ENCODE measurements at places on chromosomes 12 and 14.

DNA sequence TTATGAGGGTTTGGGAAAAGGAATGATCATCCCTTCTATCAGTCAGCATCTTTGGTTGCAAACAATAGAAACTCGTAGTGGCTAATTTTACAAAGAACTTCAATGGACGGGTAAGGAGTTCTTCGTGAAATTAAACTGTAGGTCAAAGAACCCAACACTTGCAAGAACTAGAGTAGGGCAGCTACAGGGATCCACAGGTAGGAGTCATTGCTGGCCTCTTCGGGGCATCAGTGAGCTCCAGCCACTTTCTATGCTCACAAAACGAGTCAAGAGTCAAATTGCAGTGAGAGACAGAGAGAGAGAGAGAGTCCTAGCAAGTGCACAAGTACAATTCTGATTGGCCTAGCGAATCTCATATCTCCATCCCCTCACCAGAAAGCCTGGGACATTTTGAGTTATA, 29.9 kb upstream of the OTX2 start:
- no peak overlapping the region for H3K4me3 ChIP-seq
- peaks cover 18% of the 10 kb centered on the region for H3K27me3 ChIP-seq
- H3K4me1 ChIP-seq, result peaks cover 3% of the 10 kb centered on the region
- no peak for DNase-seq
- no peak overlapping the region for H3K27ac ChIP-seq

DNA sequence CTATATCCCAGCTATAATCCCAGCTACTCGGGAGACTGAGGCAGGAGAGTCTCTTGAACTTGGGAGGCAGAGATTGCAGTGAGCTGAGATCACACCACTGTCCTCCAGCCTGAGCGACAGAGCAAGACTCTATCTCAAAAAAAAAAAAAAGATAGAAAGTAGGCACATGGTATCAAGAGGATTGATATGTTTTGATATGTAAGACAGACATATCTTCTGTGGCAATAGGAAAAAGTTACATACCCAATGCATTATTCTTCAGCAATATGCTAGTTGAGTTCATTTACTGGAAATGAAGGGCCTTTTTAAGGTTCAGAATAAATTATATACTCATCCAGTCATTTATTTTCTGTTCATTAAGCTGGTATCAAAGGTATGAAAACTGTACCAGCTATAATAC, 393.4 kb downstream of the GLT1D1 start:
- no peaks in the 10 kb centered on the region for H3K27me3 ChIP-seq
- DNase-seq, result no peak
- no peaks in the 10 kb centered on the region for H3K4me1 ChIP-seq
- H3K36me3 ChIP-seq, result no peaks in the 10 kb centered on the region
- H3K27ac ChIP-seq, result no peak overlapping the region

DNA sequence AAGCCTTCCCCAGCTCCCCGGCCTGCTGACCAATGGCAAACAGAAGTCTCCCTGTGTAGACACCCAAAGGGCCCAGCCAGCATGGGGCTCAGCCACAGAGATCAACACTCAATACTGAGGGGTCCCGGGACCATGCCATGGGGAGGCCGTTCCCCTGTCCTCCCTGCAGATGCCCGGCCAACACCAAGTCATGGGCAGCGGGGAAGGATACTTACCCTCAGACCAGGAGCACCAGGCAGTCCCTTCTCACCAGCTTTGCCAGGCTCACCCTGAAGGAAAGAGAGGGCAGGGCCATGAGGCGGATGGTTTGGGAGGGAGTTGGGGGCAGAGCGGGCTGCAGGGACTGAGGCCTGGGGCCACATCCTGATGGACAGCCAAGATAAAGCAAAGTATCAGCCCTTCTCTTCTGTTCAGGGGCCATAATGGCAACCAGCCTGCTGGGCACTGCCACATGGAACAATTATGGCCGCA, 19.9 kb downstream of the COL2A1 start:
- 0 out of 2 replicates have a peak, but pooled peaks cover 1% of the 10 kb centered on the region for H3K4me1 ChIP-seq
- no peaks in the 10 kb centered on the region for H3K36me3 ChIP-seq
- no peak for DNase-seq
- no peak overlapping the region for H3K4me3 ChIP-seq
- no peaks in the 10 kb centered on the region for H3K27me3 ChIP-seq
- no peak overlapping the region for H3K27ac ChIP-seq

GRCh38 chr14:89165189-89166181, 251.5 kb downstream of the FOXN3 start:
- H3K4me3 ChIP-seq, result no peak overlapping the region
- no peaks in the 10 kb centered on the region for H3K27me3 ChIP-seq
- H3K27ac ChIP-seq, result no peak overlapping the region
- H3K36me3 ChIP-seq, result peaks cover 10% of the 10 kb centered on the region
- DNase-seq, result no peak
- H3K4me1 ChIP-seq, result no peaks in the 10 kb centered on the region

- no peaks in the 10 kb centered on the region for H3K4me1 ChIP-seq
- H3K36me3 ChIP-seq, result peaks cover 29% of the 10 kb centered on the region
- no peaks in the 10 kb centered on the region for H3K27me3 ChIP-seq
- H3K27ac ChIP-seq, result no peak overlapping the region
- no peak for DNase-seq
Measured at GRCh38 chr12:77042833-77043232, 22.5 kb downstream of the E2F7 start.

- H3K4me3 ChIP-seq, result no peak overlapping the region
- H3K36me3 ChIP-seq, result no peaks in the 10 kb centered on the region
- H3K4me1 ChIP-seq, result peaks cover 18% of the 10 kb centered on the region
- H3K27me3 ChIP-seq, result no peaks in the 10 kb centered on the region
- H3K27ac ChIP-seq, result no peak overlapping the region
Measured at GRCh38 chr12:124547626-124548025, 19.8 kb downstream of the NCOR2 start.

- H3K4me1 ChIP-seq, result peaks cover 2% of the 10 kb centered on the region
- DNase-seq, result no peak
- H3K27me3 ChIP-seq, result no peaks in the 10 kb centered on the region
- no peak overlapping the region for H3K27ac ChIP-seq
- no peaks in the 10 kb centered on the region for H3K36me3 ChIP-seq
- no peak overlapping the region for H3K4me3 ChIP-seq
Measured at GRCh38 chr14:78595797-78596196, 425.6 kb downstream of the NRXN3 start.

DNA sequence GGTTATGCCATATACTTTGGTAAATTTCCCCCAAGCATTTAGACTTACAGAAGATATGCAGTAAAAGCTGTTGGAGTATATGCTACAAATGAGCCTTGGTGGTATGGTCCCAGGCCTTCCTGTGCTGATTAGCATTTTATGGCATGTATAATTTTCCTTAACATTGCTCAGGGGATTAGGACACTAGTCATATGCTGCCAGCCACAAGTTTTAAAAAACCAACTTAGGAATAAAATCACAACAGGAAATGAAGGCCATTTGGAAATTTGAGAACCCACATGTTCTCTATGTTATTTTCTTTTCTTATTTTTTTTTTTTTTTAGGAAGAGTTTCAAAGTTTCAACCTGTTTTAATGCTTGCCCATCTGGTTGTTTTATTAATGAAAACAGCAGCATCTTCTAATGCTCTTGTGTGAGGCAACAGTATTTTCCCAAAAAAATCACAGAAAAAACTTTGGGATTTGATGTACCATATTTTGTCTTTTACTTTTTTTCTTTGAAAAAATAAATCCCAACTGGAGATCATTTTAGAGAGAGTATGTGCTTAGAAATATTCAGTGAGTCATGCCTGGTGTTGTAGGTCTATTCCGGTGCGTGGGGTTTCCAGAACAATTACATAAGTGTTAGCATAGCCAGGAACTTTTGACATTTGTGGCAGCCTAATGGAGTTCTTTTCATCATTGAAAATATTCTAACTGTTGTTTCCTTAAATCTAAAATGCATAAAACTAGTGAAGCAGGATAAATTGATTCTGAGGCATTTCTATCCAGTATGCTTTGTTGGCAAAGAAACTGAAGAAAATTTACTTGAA, 21.7 kb upstream of the DUSP6 start:
- DNase-seq, result no peak
- H3K27me3 ChIP-seq, result no peaks in the 10 kb centered on the region
- no peak overlapping the region for H3K4me3 ChIP-seq
- H3K27ac ChIP-seq, result no peak overlapping the region
- 0 out of 2 replicates have a peak, but pooled peaks cover 1% of the 10 kb centered on the region for H3K4me1 ChIP-seq

GRCh38 chr12:123094349-123095077, 56.4 kb downstream of the PITPNM2 start:
- H3K27ac ChIP-seq, result no peak overlapping the region
- DNase-seq, result no peak
- no peaks in the 10 kb centered on the region for H3K27me3 ChIP-seq
- H3K4me3 ChIP-seq, result no peak overlapping the region
- H3K4me1 ChIP-seq, result no peaks in the 10 kb centered on the region
- H3K36me3 ChIP-seq, result no peaks in the 10 kb centered on the region

GRCh38 chr12:123063535-123063934, 83.1 kb downstream of the ARL6IP4 start:
- H3K4me1 ChIP-seq, result no peaks in the 10 kb centered on the region
- no peaks in the 10 kb centered on the region for H3K27me3 ChIP-seq
- H3K4me3 ChIP-seq, result no peak overlapping the region

- no peak overlapping the region for H3K4me3 ChIP-seq
- no peak for DNase-seq
- H3K4me1 ChIP-seq, result no peaks in the 10 kb centered on the region
- H3K27me3 ChIP-seq, result no peaks in the 10 kb centered on the region
- H3K36me3 ChIP-seq, result no peaks in the 10 kb centered on the region
Measured at GRCh38 chr12:39331539-39332261, 111.2 kb downstream of the KIF21A start.

GRCh38 chr12:52228366-52228765, 4.7 kb upstream of the KRT7 start:
- no peak overlapping the region for H3K4me3 ChIP-seq
- H3K36me3 ChIP-seq, result no peaks in the 10 kb centered on the region
- peaks cover 12% of the 10 kb centered on the region for H3K27me3 ChIP-seq
- no peak overlapping the region for H3K27ac ChIP-seq
- peaks cover 7% of the 10 kb centered on the region for H3K4me1 ChIP-seq

DNA sequence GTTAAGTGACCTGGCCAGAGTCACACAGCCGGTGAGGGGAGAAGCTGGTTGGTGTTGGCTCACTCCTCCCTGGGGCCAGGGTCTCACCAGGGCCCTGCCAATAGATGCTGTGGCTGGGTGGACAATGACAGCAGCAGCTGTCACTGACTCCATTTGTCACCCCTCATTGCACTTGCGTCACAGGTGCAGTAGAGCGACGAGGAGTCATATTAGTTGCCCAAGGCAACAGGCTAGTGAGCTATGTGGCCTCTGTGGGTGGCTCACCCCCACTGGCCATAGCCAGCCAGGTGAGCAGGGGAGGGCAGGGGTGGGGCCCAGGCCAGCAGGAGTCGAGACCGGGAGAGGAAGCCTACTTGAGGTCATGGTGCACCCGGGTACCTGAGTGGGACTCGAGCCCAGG, 9.7 kb downstream of the SLC25A47 start:
- DNase-seq, result no peak
- H3K4me3 ChIP-seq, result no peak overlapping the region
- no peaks in the 10 kb centered on the region for H3K27me3 ChIP-seq
- H3K4me1 ChIP-seq, result no peaks in the 10 kb centered on the region
- H3K36me3 ChIP-seq, result peaks cover 14% of the 10 kb centered on the region

DNA sequence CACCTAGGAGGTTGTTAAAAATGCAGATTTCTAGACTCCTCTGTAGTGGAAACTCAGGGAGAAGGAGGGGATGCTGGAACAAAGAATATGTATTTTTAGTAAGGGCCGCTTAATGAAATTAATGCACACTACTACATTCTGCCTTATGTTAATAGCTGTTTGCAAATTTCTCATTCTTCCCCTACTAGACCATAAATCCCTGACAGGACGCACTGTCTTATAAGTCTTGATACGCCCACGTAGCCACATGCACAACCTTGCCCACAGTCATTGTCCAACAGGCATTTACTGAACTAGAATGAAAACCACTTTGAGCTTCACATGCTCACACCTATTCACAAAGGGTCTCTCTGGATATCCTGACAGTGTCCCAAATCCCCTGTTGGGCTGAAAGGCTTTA, 10.5 kb downstream of the KRT2 start:
- H3K36me3 ChIP-seq, result no peaks in the 10 kb centered on the region
- no peak overlapping the region for H3K27ac ChIP-seq
- no peaks in the 10 kb centered on the region for H3K27me3 ChIP-seq

DNA sequence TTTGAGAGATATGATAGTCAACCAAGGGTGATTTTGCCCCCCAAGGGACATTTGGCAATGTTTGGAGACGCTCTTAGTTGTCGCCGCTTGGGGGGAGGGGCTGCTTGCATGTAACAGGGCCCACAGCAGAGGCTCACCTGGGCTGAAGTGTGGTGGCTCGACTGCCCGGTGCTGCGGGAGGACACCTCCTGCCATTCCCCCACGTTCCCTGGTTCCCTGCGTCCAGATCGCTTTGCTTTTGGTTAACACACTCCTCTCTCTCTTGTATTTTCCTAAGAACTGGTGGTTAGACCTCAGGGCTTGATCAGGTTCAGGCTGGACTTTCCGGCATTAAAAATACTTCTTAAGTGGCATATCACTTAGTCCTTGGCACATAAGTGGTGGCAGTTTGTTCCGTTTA, 18.9 kb downstream of the PPP2R5C start:
- no peaks in the 10 kb centered on the region for H3K36me3 ChIP-seq
- H3K27me3 ChIP-seq, result peaks cover 12% of the 10 kb centered on the region
- no peak for DNase-seq
- H3K4me3 ChIP-seq, result peak overlapping the region; percentile 71
- H3K4me1 ChIP-seq, result 0 out of 2 replicates have a peak, but pooled peaks cover 1% of the 10 kb centered on the region

- no peak for DNase-seq
- H3K4me3 ChIP-seq, result no peak overlapping the region
- no peak overlapping the region for H3K27ac ChIP-seq
- H3K27me3 ChIP-seq, result no peaks in the 10 kb centered on the region
- no peaks in the 10 kb centered on the region for H3K36me3 ChIP-seq
Measured at GRCh38 chr12:65615118-65615517, 209.2 kb upstream of the HMGA2 start.

DNA sequence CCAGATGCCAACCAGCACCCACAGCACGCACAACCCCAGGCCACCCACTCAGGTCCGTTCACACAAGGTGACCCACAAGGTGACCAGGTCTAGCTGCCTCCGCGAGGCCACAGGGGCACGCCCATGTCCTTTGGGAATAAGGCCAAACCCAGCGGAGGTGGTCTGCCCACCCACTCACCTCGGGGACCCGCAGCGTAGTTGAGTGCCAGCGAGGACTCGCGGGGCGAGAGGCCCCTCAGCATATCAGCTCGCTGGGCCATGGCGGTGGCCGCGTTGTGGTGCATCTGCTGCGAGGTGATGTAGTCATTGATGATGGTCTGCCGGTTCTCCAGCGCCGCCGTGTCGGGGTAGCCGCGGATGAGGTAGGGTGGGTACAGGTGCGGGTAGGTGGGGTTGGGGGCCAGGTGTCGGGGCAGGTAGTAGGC, 46.8 kb downstream of the RFLNA start:
- H3K4me3 ChIP-seq, result no peak overlapping the region
- DNase-seq, result no peak
- peaks cover 44% of the 10 kb centered on the region for H3K36me3 ChIP-seq
- H3K4me1 ChIP-seq, result no peaks in the 10 kb centered on the region
- no peaks in the 10 kb centered on the region for H3K27me3 ChIP-seq
- H3K27ac ChIP-seq, result no peak overlapping the region

GRCh38 chr14:63486738-63487137, 56.4 kb downstream of the PPP2R5E start:
- no peaks in the 10 kb centered on the region for H3K4me1 ChIP-seq
- DNase-seq, result no peak
- no peak overlapping the region for H3K4me3 ChIP-seq
- no peak overlapping the region for H3K27ac ChIP-seq
